ENCODE measurements at places on chromosomes 12 and 14. TPM values are rescaled to one million over a fixed set of nuclear protein-coding genes. Genes with fewer than 3 reads are reported as not detected.

Gene GPR137C
- 0.59 TPM for total RNA-seq

Gene KRT83
- total RNA-seq, result not detected

Gene NEK9
- total RNA-seq, result 40.9 TPM

Gene DPF3
- 5.5 TPM for total RNA-seq

Gene AMIGO2
- total RNA-seq, result 1.2 TPM

Gene CAND1
- 42.2 TPM for total RNA-seq

Gene POLE2
- 24.4 TPM for total RNA-seq

Gene KLHDC1
- total RNA-seq, result 0.30 TPM

Gene TDG
- total RNA-seq, result 11.8 TPM

Gene TMEM117
- total RNA-seq, result 3.0 TPM

Gene RNF31
- 53.7 TPM for total RNA-seq

Gene ST8SIA1
- total RNA-seq, result 0.89 TPM

Gene SLC7A7
- 1.5 TPM for total RNA-seq

Gene KRT6B
- not detected for total RNA-seq

Gene MYL2
- 0.74 TPM for total RNA-seq

Gene SLC38A2
- 574 TPM for total RNA-seq

Gene DCAF11
- total RNA-seq, result 43.7 TPM

Gene CD27
- total RNA-seq, result 0.15 TPM

Gene MOAP1
- total RNA-seq, result 7.4 TPM

Gene NEMF
- 12.2 TPM for total RNA-seq

Gene CCDC175
- total RNA-seq, result not detected

Gene SAMD15
- 1.0 TPM for total RNA-seq

Gene IGF1
- total RNA-seq, result not detected

Gene ERG28
- 33.0 TPM for total RNA-seq

Gene TMEM179
- total RNA-seq, result not detected

Gene CLEC7A
- not detected for total RNA-seq

Gene STAB2
- total RNA-seq, result not detected

Gene KRT71
- not detected for total RNA-seq

Gene CACNA2D4
- total RNA-seq, result 1.0 TPM

Gene LETMD1
- total RNA-seq, result 24.7 TPM

Gene PRORP
- total RNA-seq, result 29.7 TPM

Gene RIPK3
- total RNA-seq, result 0.84 TPM

Gene GDF11
- 14.3 TPM for total RNA-seq

Gene LRRC9
- total RNA-seq, result not detected

Gene MIP
- not detected for total RNA-seq

Gene LMO3
- not detected for total RNA-seq

Gene DBX2
- total RNA-seq, result not detected

Gene HEATR5A
- total RNA-seq, result 12.2 TPM

Gene NT5DC3
- 5.2 TPM for total RNA-seq

Gene KRT6C
- not detected for total RNA-seq

Gene POTEM
- not detected for total RNA-seq

Gene SLC16A7
- 22.5 TPM for total RNA-seq

Gene TSPAN11
- 0.50 TPM for total RNA-seq

Gene ESR2
- not detected for total RNA-seq

Gene IRF2BPL
- total RNA-seq, result 28.6 TPM

Gene TAS2R9
- not detected for total RNA-seq

Gene TAS2R14
- total RNA-seq, result 1.0 TPM

Gene C12orf54
- total RNA-seq, result not detected

Gene KLHL33
- total RNA-seq, result 0.50 TPM
